Osteocyte (in vitro differentiated cells): ENCODE measurements at places on chromosomes 5 and 9. TPM values are rescaled to one million over a fixed set of nuclear protein-coding genes. Genes with fewer than 3 reads are reported as not detected.
A peak's percentile ranks its signal among the peaks of the same experiment; 100 is the strongest.

DNA sequence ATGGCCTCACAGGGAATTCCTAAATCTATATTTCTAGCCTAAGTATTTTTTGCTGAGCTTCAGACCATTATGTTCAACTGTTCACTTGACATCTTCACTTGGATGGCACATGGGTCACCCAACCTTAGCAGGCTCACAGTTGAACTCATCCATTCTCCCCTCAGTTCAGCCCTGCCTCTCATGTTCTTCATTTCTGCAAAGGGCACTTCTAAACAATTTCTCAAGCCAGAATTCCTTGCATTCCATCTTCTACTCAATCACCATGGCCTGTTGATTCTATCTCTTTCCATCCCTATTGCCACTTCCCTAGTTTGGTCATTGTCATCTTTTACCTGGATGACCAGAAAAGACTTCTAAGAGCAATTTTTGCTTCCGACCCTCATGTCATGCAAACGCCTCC is 7.3 kb upstream of the RGS3 start:
- no peak for DNase-seq
- peaks cover 3% of the 10 kb centered on the region for H3K27me3 ChIP-seq
- no peak overlapping the region for H3K4me3 ChIP-seq
- H3K4me1 ChIP-seq = peaks cover 30% of the 10 kb centered on the region
- H3K36me3 ChIP-seq = no peaks in the 10 kb centered on the region

DNA sequence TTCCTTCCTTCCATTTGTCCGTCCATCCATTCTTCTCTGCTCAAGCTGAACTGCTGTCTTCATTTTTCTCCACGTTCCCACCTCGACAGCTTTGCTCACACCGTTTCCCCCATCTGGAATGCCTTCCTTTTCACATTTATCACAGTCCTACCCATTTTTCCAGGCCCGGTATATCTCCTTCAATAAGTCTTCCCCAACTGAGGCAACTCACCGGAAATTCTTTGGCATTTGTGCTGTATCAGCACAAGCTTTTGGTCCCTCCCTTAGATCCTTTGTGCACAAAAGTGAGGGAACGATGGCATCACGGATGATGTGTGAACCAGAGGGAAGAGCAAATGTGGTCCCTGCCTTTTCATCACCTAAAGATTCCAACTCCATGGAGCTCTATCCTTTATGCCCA is 45.6 kb upstream of the INSYN2B start:
- H3K27me3 ChIP-seq = peaks cover 3% of the 10 kb centered on the region
- no peaks in the 10 kb centered on the region for H3K36me3 ChIP-seq
- DNase-seq = no peak
- no peak overlapping the region for H3K4me3 ChIP-seq
- H3K4me1 ChIP-seq = no peaks in the 10 kb centered on the region

DNA sequence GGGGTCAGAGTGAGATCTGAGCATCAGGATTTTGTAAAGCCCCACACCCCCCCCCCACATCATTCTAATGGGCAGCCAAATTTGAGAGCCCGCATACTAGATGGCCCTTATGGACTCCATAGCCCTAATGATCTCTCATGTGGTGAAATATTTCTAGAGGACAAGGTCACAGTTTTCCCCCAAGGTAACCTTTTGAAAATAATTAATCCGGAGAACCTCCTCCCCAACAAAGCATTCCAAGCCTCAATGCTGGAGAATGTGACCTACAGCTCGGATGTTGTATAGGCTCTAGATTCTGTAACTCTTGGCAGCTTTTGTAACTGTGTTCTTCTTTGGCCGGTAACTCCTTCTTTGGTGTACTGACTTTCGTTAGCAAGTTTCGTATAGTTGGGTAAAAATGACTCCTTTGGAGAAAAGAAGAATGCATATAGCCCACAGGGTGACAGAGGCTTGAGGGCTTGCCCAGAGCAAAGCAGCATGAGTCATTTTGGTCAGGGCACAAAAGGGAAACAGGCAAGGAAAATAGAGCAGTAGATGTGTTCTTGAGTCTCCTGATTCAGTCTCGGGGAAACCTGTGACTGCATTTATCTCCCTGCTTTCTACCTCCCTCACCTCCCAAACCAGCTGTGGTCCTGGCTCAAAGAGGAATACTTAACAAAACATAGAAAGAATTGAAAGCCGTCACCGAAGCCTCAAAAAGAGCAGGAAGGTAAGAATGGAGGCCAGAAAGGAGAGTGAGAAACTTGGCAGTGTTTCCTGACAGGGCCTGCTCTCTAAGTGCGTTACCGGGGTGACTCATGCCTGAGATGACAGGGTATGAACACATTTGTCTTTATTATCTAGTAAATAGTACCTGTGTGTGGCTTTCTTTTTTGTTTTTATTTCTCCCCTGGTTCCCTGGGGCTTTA is 6.6 kb upstream of the XPA start:
- no peaks in the 10 kb centered on the region for H3K36me3 ChIP-seq
- H3K4me3 ChIP-seq = no peak overlapping the region
- no peak for DNase-seq
- H3K27me3 ChIP-seq = peaks cover 31% of the 10 kb centered on the region

The RNF183 gene
- total RNA-seq = not detected in 2 replicates

GRCh38 chr9:37938121-37938891 is 34.4 kb upstream of the SLC25A51 start:
- no peaks in the 10 kb centered on the region for H3K27me3 ChIP-seq
- peaks cover 2% of the 10 kb centered on the region for H3K36me3 ChIP-seq
- peaks cover 44% of the 10 kb centered on the region for H3K4me1 ChIP-seq
- H3K27ac ChIP-seq = peak overlapping the region; percentile 73

DNA sequence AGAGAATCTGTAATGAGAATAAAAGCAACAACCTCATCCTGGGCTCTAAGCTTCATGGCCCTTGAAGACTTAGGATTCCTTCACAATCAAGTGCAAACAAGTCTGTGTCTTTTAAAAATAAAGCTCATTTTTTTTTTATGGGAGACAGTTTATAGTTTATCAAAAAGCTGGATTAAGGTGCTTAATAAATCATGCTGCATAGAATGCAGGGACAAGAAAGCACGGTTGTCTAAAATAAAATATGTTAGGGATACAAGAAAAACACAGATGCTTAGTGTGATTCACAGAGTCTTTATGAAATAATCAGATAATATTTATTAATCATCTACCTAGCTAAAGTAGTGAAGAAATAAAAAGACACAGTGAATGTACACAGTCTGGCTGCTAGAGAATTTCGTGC is 2045.9 kb upstream of the WWC1 start:
- H3K27me3 ChIP-seq = no peaks in the 10 kb centered on the region
- no peak overlapping the region for H3K27ac ChIP-seq
- DNase-seq = no peak

The INVS gene
- total RNA-seq = 20.3 and 22.6 TPM in 2 replicates

DNA sequence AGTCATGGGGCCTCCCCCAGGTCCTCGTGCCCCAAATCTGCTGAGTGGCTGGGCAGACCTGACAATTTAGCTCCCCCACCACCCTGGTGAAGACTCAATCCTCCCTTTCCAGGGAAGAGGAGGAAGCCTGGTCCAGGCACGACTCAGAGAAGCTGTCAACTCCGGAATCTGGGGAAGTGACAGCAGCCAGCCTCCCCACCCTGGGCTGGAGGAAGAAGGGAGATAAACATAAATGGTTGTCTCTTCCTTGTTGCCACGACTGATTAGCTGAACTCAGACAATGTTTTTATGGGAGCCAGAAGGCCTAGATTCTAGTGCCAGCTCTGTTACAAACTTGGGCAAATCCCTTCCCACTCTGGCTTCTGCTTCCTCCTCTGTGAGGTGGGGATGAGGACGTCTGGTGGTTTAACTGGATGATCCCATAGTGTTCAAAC is 15.4 kb downstream of the CCDC69 start:
- no peak overlapping the region for H3K4me3 ChIP-seq
- H3K27ac ChIP-seq = no peak overlapping the region
- DNase-seq = peak; percentile 46
- H3K36me3 ChIP-seq = no peaks in the 10 kb centered on the region
- peaks cover 8% of the 10 kb centered on the region for H3K27me3 ChIP-seq
- no peaks in the 10 kb centered on the region for H3K4me1 ChIP-seq

- peaks cover 76% of the 10 kb centered on the region for H3K27me3 ChIP-seq
- H3K36me3 ChIP-seq = no peaks in the 10 kb centered on the region
- no peak overlapping the region for H3K27ac ChIP-seq
Measured at GRCh38 chr5:37840053-37841034, 503 bp upstream of the GDNF start.

The DMRT3 gene
- not detected in 2 replicates for total RNA-seq

GRCh38 chr9:22210936-22211335 is 201.8 kb upstream of the CDKN2B start:
- H3K36me3 ChIP-seq = no peaks in the 10 kb centered on the region
- no peak for DNase-seq
- no peak overlapping the region for H3K4me3 ChIP-seq
- H3K27ac ChIP-seq = peak overlapping the region; percentile 92

The IFT74 gene
- 14.7 and 17.0 TPM in 2 replicates for total RNA-seq

The ADCY2 gene
- total RNA-seq = not detected in 2 replicates

- DNase-seq = peak; percentile 60
- peaks cover 85% of the 10 kb centered on the region for H3K27me3 ChIP-seq
- peaks cover 19% of the 10 kb centered on the region for H3K4me1 ChIP-seq
- no peak overlapping the region for H3K27ac ChIP-seq
- H3K4me3 ChIP-seq = no peak overlapping the region
Measured at GRCh38 chr5:181054138-181054537, 14.1 kb downstream of the BTNL9 start.

GRCh38 chr9:250625-251024 is 36.0 kb downstream of the DOCK8 start:
- no peaks in the 10 kb centered on the region for H3K4me1 ChIP-seq
- no peak overlapping the region for H3K27ac ChIP-seq
- H3K27me3 ChIP-seq = peaks cover 2% of the 10 kb centered on the region
- H3K36me3 ChIP-seq = no peaks in the 10 kb centered on the region
- H3K4me3 ChIP-seq = no peak overlapping the region

GRCh38 chr5:150750469-150750868 is 8.3 kb downstream of the DCTN4 start:
- DNase-seq = no peak
- H3K36me3 ChIP-seq = peaks cover 42% of the 10 kb centered on the region
- no peak overlapping the region for H3K27ac ChIP-seq
- no peak overlapping the region for H3K4me3 ChIP-seq
- H3K4me1 ChIP-seq = peaks cover 4% of the 10 kb centered on the region

The IFNB1 gene
- total RNA-seq = not detected in 2 replicates

The SH3PXD2B gene
- total RNA-seq = 114 and 125 TPM in 2 replicates

The F2RL2 gene
- total RNA-seq = 13.0 and 14.1 TPM in 2 replicates

The SGCD gene
- 13.1 and 14.4 TPM in 2 replicates for total RNA-seq

DNA sequence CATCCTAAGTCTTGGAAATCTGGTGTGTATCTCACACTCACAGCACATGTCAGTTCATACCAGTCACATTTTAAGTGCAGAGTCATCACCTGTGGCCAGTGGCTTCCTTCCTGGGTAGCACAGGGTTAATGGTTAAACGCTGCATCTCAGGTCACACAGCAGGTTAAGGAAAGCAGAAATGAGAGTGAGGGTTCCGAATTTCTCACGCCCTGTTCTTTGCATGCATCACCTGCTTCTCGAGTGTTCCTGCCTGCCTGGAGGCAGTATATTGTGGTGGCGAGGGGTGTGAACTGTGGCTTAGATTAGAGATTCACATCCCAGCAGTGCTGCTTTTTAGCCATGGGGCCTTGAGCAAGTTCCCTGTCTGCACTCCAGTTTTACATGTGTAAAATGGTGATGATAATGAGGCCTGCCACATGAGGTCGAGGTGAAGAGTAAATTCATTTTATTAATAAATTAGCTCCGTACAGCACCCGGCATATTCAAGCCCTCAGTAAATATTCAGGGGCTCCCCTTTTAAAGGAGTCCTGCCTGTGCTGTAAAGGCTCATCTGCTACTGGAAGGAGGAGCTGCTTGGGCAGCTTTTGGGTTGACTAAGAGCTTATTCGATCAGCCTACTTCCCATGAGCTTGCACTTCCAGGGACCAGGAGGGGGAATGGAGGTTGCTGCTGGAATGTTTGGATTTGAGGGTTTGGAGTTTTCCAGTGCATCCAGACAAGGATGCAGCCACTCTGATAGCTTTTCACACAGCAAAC is 61.1 kb upstream of the SAP30L start:
- peaks cover 45% of the 10 kb centered on the region for H3K36me3 ChIP-seq
- peaks cover 17% of the 10 kb centered on the region for H3K4me1 ChIP-seq
- peak overlapping the region; percentile 68 for H3K27ac ChIP-seq

- H3K27me3 ChIP-seq = no peaks in the 10 kb centered on the region
- no peak for DNase-seq
- H3K4me3 ChIP-seq = no peak overlapping the region
Measured at GRCh38 chr5:53568401-53568800, 8.0 kb downstream of the NDUFS4 start.

The AIF1L gene
- total RNA-seq = 26.3 and 31.1 TPM in 2 replicates

GRCh38 chr5:142233083-142234032 is 91.5 kb downstream of the SPRY4 start:
- H3K36me3 ChIP-seq = peaks cover 2% of the 10 kb centered on the region
- DNase-seq = no peak
- H3K4me1 ChIP-seq = peaks cover 10% of the 10 kb centered on the region
- no peak overlapping the region for H3K27ac ChIP-seq

The CDHR2 gene
- 0.34 and 0.43 TPM in 2 replicates for total RNA-seq

The TTC16 gene
- not detected in 2 replicates for total RNA-seq

DNA sequence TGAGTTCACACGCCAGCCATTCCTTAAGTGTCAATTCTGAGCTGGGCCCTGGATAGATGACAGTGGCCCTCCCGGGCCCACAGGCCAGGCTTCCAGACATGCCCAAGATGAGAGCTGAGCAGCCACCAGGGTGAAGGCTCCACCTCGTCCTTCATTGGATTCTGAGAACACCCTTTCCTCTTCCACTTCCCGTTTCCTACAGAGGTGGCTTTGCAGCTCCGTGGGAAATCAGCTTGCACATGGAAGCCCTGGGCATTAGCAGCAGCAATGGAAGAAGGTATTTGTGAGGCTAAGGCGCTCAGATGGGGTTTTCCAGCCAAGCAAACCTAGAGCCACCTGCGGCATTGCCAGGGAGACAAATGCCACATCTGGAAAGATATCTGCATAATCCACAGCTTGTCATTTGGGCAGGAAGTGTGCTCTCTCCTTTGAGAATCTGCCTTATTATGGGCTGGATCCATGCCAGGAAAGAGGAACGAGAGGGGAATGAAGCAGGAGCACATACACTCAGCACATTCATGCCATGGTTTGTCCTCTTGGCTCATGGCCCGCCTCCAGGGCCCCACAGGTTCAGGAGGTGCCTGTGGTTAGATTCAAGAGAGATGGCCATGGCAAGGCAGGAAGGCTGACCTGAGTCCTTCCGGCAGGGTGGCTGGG is 34.1 kb downstream of the CFAP77 start:
- no peak overlapping the region for H3K4me3 ChIP-seq
- H3K36me3 ChIP-seq = no peaks in the 10 kb centered on the region
- H3K27me3 ChIP-seq = peaks cover 44% of the 10 kb centered on the region
- H3K4me1 ChIP-seq = no peaks in the 10 kb centered on the region
- DNase-seq = no peak

DNA sequence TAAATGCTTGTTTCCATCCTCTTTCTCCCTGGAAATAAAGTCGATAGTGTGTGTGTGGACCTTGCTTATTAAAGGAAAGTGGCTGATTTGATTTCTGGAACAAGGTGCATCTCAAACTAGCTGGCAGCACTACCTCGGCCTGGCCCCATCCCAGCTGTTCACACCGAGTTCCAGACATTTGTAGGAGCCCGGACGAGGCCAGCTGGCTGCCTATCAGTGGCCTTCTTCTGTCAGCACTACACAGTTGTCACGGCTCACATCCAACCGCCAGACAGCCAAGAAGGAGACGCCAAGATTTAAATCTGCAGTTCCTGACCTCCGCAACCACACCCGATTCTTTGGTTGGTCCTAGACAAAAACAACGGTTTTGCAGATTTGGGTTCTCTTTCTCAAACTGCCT is 63.6 kb downstream of the PALM2AKAP2 start:
- DNase-seq = no peak
- no peaks in the 10 kb centered on the region for H3K27me3 ChIP-seq
- no peak overlapping the region for H3K27ac ChIP-seq
- no peak overlapping the region for H3K4me3 ChIP-seq
